ENCODE measurements at places on chromosomes 2 and 18.
A peak's percentile ranks its signal among the peaks of the same experiment; 100 is the strongest.

GRCh38 chr18:47716632-47717185, 213.8 kb downstream of the SMAD2 start:
- DNase-seq = no peak

DNA sequence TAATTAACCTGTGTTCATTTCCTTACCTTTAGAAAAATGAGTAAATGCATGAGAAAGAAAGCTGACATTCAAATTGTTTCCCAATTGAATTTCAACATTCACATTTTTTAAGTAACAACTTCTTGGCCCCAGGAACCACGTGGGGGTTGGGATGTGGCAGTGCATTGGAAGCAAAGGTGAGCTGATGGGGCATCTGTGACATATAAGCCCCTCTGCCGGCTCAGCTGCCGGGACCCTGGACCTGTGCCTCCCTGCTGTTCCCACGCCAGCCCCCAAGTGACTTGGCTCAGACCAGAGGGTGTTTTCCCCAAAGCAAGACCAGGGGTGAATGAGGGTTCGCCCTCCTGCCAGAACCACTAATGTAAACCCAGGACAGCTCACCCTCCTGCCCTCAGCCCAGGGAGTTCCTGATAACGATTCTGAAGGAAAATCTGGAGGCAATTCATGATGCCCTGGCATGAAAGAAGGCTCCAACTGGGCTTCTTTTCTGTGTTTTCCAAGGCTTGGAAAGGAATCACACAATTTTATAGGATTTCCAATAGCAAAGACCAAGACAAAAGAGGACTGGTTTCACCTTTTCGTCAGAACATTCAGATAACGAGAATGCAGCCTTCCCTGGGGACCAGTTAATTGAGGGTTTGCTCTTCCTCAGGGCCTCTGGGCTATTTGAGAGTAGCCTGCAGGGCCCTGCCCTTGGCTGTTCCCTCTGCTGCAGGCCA, 193.2 kb upstream of the TWIST2 start:
- DNase-seq = no peak

DNA sequence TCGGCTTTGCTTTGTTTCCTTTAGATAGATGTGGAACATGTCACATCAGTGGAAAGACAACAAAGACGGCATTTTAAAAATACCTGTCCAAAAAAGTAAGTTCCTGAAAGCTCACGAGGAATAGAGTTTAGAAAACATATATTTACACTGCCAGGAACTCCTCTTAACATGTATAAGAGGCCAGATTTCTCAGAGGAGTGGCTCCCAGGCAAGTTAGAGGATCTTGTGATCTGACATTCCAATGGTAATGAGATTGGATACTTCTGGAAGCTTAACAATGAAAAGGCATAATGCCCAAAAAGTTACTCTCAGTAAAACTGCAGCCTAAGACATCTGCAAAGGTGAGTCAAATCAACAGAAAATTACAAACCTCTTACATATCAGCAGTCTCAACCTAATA, 77.1 kb downstream of the CYRIA start:
- no peak for DNase-seq

GRCh38 chr18:22074282-22075070, 94.9 kb upstream of the GATA6 start:
- DNase-seq = no peak

GRCh38 chr2:43226955-43227829, 786 bp upstream of the ZFP36L2 start:
- peak; percentile 74 for DNase-seq

- no peak for DNase-seq
Measured at GRCh38 chr18:44437603-44438002, 243.1 kb upstream of the SETBP1 start.

DNA sequence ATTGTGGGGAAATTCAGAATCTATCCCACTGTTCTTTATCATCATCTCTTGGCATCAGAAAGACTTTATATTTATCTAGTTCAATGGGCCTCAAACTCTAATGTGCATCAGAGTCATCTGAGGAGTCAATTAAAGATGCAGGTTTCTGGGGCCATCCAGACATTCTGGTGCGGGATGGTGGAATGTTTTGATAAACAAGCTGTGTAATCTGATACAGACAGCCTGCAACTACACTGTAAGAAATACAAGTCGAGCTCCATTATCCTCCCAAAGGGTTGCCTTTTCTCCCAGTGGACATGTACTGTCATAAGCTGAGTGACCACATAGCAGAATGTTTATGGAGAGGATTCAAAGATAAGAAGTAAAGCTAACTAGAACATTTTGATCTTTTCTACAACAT, 515.3 kb upstream of the DCC start:
- DNase-seq = no peak
